Activated CD4-positive, alpha-beta memory T cell treated with anti-CD3 and anti-CD28 coated beads, Interleukin-2, amount 10 ng/mL, durations not matched to agents 7 days and 5 days (primary cell): ENCODE measurements at places on chromosomes 6 and 20. TPM values are rescaled to one million over a fixed set of nuclear protein-coding genes. Genes with fewer than 3 reads are reported as not detected.

DNA sequence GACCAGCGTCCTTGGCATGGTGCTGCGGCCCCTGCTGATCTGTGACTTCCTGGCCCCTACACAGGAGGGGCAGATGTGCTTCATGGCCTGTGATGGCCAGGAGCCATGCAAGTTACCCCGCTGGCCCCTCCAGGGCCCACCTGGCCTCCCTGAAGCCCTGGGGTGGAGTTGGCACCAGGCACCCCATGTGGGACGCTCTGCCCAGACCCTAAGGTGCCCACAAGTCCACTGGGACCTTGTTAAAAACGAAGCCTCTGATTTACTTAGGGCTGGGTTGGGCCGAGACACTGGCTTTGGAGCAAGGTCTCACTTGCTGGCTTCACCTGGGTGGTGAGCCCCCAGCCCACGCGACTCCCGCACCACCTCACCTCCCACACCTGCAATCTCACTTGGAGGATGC, 139.0 kb downstream of the PHACTR3 start:
- no peak for DNase-seq
- no peaks in the 10 kb centered on the region for H3K27me3 ChIP-seq
- H3K36me3 ChIP-seq = no peaks in the 10 kb centered on the region
- H3K27ac ChIP-seq = no peak overlapping the region
- H3K4me1 ChIP-seq = no peaks in the 10 kb centered on the region

DNA sequence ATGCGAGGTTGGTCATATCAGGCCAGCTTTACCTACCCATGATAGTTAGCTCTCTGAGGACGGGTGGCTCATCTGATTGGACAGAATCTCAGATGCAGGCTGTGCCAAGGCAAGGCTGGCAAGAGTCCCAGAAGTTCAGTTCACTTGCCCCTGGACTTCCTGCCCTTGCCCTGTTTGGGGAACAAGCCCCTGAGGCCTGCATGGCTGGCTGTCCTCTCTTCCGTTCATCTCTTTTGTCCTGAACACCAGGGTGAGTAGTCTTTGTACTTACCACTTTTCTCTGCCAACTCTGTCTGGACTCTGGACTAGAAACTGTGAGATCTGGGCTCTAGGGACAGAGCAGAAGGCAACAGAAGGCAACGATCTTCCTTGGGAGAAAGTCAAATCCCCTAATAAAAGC, 769.9 kb downstream of the QKI start:
- H3K27me3 ChIP-seq = no peaks in the 10 kb centered on the region
- no peak for DNase-seq
- H3K4me1 ChIP-seq = no peaks in the 10 kb centered on the region
- H3K36me3 ChIP-seq = no peaks in the 10 kb centered on the region
- no peak overlapping the region for H3K27ac ChIP-seq

DNA sequence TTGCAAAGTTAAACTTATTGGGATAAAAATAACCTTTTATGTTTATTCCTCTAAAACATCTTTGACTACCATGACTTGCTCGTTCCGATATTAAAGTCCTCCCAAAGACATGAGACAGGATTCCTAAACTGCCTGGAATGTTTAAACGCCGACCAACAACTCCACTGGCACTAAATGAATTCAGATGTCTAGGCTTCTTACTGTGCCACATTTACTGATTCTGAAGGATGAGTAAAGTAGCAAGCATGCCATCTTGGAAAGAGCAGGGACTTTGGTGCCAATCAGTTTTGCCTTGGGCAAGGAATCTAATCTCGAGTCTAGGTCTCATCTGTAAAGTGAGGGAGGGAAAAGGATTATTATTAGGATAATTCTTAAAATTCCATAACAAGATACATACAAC, 25.3 kb downstream of the MBOAT1 start:
- H3K27ac ChIP-seq = no peak overlapping the region
- H3K4me1 ChIP-seq = peaks cover 8% of the 10 kb centered on the region
- DNase-seq = no peak
- H3K4me3 ChIP-seq = no peak overlapping the region
- no peaks in the 10 kb centered on the region for H3K27me3 ChIP-seq

The KCNK15 gene
- not detected for total RNA-seq

The C6orf58 gene
- not detected for total RNA-seq

The PROKR2 gene
- total RNA-seq = not detected

The FGD2 gene
- 4.7 TPM for total RNA-seq
